ENCODE measurements at places on chromosomes 7 and 10.

- DNase-seq = no peak
These were observed 12.2 kb downstream of the PPA1 start for GRCh38 chr10:70221030-70221429.

- DNase-seq = no peak
These were observed 267.9 kb upstream of the TCERG1L start for GRCh38 chr10:131579251-131580071.

- no peak for DNase-seq
These were observed 425.7 kb upstream of the FZD8 start for GRCh38 chr10:36067748-36068147.

DNA sequence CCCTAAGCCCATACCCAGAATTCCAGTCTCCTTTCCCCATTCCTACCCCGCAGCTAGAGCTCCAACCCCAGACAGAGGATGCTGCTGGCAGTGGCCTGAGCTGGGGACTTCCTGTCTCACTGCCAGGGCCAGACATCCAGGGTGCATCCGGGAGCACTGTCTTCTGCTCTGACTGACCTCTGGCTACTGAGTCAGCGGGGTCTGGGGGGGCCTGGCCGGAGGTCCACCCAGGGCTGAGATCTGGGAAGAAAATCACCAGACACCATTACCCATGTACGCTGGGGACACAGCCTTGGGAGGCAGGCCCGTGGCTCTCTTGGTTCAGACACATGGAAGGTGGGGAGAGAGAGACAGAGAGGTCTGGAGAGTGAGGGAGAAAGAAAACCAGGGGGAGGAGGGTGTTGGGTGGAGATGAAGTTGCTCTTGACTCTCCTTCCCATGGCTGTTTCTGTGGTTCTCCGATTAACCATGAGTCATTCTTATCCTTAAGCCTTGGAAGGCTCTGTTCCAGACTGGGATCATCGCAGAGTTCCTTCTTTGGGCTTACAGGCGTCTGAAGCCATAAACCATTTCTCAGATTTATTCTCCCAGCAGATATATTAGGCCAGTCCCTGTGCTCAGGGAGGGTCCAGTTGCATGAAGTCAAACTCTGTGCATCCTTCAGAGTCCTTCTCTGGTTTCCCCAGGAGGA is 23.6 kb downstream of the TSPAN15 start:
- DNase-seq = no peak
